Left lung (tissue), 14 donors: ENCODE measurements at places on chromosomes 16 and 17.

DNA sequence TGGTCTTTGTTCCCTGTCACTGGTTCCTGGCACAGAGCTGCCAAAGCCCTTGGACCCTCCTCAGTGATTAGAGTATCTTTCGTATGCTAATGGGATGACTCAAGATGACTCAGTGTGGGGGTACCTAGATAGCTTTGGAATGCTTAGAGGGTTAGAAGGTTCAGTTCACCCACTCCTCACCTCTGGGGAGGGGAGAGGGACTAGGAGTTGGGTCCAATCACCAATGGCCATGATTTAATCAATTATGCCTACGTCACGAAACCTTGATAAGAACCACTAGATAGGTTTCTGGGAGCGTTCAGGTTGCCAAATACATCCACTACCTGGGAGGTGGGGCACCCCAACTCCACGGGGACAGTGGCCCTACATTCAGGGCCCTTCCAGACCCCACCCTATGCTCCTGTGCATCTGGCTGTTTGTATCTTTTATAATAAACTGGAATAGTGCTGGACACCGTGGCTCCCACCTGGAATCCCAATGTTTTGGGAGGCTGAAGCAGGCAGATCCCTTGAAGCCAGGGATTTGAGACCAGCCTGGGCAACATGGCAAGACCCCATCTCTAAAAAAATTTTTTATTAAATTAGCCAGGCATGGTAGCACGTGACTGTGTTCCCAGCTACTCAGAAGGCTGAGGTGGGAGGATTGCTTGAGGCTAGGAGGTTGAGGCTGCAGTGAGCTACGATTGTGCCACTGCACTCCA is 29.2 kb upstream of the LITAF start:
- no peak for DNase-seq

DNA sequence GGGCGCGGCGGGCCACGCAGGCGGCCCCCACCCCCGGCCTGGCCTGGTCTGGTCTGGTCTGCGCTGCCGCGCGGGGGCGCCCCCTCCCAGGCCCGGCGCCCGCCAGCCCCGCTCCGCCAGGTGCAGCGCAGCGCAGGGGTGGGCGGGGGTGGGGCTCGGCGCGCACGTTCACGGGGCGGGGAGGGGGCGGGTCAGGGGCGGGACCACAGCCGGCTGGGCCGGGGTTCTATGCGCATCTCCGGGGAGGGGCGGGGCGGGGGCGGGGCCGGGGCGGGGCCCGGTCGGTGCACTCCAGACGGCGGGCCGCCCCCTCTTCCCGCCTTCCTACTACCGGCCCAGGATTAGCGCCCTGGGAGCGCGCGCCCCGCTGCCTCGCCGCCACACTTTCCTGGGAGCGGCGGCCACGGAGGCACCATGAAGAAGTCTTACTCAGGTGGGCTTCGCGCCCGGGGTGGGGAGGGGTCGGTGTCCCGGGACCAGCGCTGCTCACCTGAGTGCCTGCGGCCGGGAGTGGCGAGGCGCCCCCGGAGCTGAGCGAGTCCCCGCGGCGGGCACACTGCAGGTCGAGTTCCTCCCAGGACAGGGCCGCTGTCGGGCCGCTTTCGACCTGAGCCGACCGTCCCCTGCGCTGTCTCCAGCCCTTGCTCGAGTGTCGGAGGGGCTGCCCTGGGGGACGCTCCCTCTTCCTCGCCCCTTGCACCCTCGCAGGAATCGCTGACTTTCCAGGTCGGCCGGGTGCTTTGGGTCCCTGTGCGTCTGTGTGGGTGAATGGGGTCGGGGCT is 140.5 kb downstream of the SEC14L1 start:
- DNase-seq, result no peak

- no peak for DNase-seq
Observed at GRCh38 chr17:19244781-19245180, 7.6 kb downstream of the EPN2 start.

DNA sequence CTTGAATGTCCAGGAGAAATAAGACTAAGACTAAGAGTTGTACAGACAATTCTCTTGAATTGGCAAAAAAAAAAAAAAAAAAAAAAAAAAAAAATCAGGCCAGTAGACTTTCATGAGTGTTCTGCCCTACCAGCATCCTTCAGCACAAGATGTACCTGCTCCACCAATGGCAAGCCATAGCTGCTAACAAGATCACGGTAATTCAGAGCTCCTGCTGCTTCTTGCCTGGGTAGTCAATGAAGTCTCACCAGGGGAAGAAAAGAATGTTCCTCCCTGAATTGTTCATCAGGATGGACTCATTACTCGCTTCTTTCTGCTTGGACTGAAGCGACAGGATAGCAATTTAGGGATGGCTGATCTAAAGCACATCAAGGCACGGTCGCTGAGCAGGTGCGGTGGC is 31.1 kb upstream of the APOH start:
- DNase-seq, result no peak

GRCh38 chr17:65527381-65527780 is 34.1 kb downstream of the AXIN2 start:
- DNase-seq, result no peak
